ENCODE measurements at places on chromosomes 16 and 17.

DNA sequence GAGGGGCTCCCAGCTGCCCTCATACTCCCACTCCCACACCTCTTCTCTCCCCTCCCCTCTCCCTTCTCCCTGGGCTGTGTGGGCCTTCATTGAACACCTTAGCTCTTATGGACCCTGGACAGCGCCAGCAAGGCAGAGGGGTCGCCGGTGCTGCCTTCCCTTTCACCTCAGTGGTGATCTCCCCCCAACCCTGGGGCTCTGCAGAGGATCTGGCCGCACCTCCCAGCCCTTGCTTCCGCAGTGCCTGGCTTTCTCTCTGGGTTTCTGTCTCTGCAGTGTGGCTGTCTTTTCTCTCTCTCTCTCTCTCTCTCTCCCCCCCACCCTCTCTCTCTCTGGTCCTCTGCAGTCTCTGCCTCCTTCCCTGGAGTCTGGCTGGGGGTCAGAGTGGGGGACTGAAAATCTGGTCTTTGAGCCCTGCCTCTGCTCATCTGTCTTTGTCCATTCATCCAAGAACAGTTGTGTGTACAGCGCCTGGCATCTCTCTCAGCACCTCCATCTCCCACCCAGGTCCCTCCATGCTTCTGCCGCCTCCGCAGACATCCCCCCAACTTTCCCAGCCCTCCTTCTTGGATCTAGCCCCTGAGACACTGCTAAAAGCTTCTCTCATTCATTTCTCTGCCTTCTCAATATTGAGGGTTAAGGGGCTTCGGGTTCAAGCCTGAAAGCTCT lies 1.1 kb downstream of the SEZ6L2 start:
- no peak for DNase-seq

DNA sequence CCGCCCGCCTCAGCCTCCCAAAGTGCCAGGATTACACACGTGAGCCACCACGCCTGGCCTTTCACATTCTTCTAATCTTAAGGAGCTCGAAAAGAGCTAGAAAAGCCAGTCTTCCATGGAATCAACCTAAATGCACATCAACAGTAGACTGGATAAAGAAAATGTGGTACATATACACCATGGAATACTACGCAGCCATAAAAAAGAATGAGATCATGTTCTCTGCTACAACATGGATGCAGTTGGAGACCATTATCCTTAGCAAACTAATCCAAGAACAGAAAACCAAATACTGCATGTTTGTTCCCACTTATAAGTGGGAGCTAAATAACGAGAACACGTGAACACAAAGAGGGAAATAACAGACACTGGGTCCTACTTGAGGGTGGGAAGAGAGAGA lies 3.1 kb downstream of the CTC1 start:
- no peak for DNase-seq

DNA sequence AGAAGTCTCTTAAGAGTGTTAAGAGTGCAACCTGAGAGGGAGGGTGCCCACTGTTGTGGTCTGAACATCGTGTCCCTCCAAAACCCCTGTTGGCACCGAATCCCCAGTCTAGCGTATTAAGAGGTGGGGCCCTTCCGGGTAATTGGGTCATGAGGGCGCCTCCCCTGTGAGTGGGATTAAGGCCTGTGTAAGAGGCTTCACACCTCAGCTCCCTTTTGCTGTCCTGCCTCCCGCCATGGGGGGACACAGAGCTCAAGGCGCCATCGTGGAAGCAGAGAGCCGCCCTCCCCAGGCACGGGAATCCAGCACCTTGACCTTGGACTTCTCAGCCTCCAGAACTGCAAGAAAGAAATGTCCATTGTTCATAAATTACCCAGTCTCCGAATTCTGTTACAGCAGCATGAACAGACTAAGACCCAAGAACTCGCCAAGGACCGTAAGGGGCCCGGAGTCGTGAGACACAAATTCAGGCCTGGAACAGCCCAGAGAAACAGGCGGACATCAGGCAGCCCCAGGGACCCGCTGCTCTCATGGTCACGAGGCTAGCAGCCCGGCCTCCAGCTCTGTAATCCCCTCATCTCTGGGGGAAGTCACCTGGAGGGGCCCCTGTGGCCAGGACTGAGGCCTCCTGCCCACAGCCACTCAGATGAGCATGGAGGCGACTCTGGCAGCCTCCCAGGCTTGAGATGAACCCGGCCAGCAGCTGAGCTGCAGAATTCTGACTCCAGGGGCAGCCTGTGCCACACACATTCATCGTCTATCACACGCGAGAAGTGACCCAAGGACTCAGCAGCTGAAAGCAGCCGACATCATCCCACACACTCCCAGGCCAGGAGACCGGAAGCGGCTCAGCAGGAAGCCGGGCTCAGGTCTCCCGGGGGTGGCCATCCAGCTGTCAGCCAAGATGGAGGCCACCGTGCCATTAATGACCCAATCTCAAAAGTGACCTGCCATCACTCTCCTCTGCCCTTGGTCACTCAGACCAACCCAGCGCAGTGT lies 12.8 kb upstream of the CHMP6 start:
- no peak for DNase-seq

GRCh38 chr16:64417711-64418227 lies 704.1 kb downstream of the CDH11 start:
- DNase-seq, result peak; percentile 79

DNA sequence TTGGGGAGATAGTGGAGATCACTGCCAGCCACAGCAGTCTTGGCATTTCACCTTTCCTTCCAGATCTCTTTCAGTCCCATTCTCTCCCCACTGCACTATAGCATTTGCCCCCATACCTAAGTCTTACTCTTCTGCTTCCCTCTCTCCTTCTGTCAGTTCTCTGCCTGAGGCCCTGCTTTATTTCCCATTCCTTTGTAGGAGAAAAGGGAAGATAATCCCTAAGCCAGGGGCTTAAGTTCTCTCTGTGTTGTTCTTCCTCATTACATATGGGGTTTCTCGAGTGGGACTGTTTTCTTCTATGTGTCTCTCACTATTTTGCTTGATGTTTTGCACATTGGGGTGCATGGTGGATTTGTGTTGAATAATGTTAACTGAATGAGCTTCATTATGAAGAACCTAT lies 6.4 kb downstream of the KDM6B start:
- DNase-seq, result no peak

DNA sequence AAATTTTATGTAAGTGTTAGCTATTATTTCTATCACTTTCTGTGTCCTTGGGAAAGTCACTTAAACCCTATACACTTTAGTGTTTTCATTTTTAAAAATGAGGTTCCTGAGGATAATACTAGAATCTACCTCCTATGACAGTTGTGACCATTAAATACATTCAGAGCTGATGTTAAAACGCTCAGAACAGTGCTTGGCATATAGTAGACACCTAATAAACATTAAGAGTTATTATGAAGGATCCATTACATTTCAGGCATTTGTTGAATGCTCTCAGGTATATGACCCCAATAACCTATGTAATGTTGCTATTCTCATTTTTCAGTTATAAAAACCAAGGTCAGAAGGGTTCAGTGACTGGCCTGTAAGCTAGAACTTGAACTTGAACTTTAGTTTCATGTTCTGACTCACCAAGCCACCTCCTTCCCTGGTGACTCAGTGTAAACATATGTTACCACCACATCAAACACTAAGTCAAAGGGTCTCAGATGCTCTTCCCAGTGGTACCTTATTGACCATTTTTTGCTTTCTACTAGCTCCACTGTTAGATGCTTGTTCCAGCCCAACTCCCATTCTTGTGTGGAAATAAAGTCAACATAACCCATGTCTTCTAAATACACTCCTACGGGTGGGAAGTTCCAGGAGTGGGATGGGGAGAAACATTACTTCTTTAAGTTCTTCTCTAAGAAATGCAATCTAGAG lies 47.6 kb downstream of the HSD17B2 start:
- DNase-seq, result no peak

DNA sequence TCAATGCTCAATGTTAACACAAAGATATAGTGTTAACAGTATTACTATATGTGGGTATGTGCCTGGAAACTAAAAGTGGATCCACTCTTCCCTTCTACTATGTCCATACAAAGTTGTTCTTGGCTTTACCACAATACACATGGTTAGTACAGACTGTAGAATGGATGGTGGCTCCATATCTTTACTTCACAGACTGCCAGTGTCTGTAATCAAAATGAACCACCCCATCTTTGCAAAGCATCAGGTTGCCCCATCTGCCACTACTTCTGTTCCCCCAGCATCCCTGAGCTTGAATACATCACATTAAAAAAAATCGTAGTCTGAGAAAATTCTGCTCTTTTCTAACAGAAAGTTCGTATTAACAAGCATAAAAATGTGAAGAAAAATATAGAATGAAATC lies 30.0 kb downstream of the USP32 start:
- DNase-seq, result no peak

DNA sequence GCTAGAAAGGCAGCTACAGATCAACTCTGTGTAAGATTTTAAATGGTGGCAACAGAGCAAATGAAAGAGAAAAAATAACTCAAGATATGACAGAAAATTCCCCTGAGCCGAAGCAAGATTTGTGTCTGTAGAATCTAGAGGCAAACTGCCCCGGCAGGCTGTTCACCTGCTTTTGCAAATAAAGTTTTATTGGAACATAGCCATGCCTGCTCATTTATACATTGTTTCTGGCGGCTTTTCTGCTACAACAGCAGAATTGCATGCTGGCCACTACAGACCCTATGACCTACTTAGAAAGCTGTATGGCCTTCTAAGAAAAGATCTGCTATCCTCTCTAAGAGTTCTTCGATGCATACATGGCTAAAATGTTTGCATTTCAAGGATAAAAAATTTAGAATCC lies 119.5 kb downstream of the SALL1 start:
- DNase-seq, result no peak

DNA sequence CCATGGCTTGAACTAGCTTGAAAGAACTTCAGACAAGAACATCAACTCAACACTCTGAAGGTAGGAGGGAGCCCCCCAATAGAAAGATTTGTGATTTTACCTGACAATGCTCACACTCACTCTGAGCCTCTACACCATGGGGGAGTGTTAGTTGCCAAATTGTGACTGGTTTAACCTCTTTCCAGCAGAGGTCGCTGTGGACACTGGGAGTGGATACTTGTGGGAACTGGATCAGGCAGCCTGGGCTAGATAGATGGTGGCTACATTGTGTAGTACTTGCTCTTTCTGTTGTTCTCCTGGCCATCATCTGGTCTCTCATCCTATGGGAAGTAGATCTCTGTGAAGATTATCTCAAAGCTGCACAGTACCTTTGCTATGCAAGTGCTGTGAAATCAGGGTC lies 2.9 kb downstream of the SMPD3 start:
- no peak for DNase-seq

DNA sequence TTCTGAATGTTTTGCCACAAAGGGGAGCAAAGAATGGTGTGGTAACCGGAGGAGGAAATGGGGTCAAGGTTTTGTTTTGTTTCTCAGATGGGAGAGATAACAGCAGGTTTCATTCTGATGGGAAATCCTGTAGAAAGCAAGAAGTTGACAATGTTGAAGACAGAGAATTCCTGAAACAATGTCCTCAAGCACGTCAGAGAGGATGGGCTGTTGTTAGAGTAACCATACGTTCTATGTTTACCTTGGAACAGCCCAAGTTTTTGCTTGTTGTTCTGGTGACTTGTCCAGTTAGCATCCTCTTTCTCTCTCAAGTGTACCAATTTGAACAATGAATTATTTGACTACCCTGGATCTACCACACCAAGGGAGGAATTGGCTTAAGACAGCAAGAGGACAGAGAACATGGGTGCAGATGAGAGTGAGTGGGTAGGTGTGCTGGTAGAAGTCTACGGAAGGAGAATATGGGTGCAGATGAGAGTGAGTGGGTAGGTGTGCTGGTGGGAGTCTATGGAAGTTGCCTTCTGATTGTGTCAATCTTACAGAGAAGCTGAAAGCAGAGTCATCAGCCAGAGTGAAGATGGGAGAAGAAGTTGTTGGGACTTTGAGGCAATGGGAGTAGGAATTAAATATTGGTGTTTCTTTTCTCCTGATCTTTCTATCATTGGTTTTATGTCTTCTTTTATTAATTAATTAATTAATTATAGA lies 14.8 kb upstream of the NSRP1 start:
- DNase-seq, result no peak

- DNase-seq, result peak; percentile 38
These were observed 25.6 kb downstream of the SOST start for GRCh38 chr17:43732958-43733357.

GRCh38 chr16:85395207-85395912 lies 217.8 kb upstream of the GSE1 start:
- peak; percentile 99 for DNase-seq

DNA sequence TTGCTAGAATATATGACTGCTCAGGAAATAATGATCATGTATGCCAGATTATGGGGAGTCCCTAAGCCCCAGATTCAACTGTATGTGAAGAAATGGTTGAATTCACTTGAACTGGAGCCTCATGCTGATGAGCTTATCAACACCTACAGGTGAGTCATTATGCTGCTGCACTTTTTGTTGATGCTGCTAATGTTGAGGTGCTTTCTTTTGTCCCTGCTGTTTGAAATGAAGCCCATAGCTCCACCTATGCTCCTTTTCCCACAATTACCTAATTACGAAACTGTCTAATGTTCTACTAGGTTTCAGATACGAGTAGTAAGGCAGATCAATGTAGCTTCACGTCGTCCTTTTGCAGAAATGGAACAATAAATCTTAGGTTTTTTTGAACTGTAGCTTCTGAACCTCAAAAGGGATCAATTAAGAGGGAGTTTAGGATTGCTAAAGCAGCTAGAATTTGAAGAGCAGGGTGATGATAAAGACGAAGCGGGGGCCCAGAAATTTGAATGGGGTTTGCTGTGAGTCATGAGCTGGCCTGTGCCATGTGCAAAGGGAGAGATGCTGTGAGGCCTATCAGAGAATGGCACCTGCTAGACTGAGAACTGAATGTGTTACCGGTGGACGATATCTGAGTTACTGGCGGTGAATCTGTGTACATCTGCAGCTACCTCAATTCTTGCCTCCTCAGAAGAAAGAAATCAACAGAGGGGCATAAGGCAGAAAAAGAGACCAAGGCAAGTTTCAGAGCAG lies 6.1 kb upstream of the UQCRC2 start:
- DNase-seq, result no peak

DNA sequence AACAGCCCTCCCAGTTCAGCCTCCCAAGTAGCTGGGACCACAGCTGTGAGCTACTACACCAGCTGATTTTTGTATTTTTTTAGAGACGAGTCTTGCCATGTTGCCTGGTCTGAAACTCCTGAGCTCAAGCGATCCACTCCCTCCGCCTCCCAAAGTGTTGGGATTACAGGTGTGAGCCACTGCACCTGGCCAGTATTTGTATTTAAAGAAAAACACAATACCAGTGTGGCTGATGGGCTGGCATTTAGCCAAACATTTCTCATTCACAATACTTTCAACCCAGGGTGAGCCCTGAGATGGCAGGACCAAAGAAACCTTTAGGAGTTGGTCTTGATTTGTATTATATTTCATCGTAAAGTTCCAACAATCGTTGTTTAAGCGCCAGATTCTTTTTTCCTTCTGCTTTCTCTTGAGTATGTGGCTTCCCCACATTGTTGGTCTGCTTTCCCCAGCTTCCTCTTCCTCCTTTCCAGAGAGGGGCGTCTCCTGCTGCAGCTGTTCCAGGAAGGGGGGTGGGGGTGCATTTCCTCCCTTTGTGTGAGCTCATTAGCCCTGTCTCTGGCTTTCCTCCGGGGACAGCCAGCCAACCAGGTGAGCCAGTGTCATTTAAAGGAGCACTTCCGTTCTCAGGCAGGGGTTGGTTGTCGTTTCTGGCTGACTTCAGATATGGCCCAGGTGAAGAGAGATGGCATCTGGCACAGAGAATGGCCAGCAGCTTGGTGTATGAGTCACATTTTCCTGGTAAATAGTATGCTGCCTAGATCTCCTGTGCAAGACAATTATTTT lies 79.9 kb downstream of the GPRC5B start:
- no peak for DNase-seq

GRCh38 chr16:13958474-13958873 lies 38.5 kb downstream of the ERCC4 start:
- DNase-seq, result no peak

- no peak for DNase-seq
These were observed 87.1 kb downstream of the STX8 start for GRCh38 chr17:9488556-9488955.

- no peak for DNase-seq
These were observed 7.4 kb upstream of the PYDC1 start for GRCh38 chr16:31224092-31224955.
